ENCODE measurements at places on chromosomes 11 and 22.

DNA sequence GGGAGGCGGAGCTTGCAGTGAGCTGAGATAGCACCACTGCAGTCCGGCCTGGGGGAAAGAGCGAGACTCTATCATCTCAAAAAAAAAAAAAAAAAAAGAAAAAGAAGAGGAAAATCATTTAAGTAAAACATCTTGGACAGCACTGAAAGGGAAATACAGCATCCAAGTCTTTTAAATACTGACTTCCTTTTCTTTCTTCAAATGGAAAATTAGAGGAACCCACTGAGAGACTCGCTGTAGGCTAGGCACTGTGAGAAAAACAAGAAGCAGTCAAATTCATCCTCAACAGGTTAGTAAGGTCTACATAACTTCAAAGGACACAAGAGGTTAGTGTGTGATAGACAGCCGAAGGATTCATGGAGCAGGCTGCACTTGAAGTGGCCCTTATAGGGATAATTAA is 243.7 kb downstream of the BLID start:
- DNase-seq: no peak

GRCh38 chr22:26065847-26066246 is 103.4 kb upstream of the SEZ6L start:
- no peak for DNase-seq

DNA sequence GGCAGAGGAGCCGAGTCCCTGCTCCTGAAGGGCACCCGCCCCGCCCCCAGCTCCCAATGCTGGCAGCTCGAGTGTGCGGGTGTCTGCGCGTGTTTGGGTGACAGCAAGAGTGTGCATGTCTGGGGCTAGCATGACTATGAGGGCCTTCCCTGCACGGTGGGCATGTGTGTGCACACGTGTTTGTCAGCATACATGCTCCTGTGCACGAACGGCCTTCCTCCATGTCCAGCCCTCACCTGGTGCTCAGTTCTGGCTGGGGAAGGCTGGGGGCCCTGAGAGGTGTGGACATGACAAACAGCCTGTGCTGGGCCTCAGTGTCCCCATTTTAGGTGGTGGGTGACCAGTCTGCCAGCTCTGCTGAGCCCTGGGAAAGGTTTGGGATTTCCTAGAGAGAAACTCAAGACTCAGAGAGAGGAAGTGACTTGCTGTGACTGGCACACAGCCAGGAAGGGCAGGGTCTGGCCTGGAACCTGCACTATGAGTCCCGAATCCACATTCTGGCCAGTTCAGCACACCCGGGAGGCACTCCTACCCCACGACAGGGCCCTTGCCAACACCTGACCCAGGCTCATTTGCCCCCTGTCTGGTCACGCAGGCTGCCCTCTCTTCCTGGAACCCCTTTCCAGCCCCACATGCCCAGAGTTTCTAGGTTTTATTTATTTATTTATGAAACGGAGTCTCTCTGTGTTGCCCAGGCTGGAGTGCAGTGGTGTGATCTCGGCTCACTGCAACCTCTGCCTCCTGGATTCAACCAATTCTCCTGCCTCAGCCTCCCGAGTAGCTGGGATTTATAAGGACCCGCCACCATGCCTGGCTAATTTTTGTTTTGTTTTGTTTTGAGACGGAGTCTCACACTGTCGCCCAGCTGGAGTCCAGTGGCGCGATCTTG is 3.3 kb upstream of the SHISA8 start:
- DNase-seq: no peak

GRCh38 chr11:120178561-120179056 is 32.2 kb upstream of the OAF start:
- DNase-seq: no peak

DNA sequence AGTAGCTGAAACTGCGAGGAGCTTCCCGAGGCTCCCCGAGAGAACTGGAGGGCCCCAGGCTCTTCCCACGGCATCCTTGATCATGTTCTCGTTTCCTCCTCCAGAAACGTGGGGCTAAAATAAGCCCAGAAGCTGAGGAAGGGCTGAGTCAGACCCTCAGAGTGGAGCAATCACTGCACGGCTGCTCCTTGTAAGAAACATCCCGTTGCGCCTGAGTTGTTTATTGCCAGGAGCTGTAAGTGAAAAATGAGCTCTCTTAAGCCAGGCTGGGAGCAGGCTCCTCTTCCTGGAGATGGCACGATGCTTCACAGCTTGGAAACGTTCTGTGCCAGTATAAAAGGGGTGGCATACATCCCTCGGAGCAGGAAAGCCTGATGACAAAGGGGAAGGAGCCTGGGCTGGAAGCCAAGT is 47.3 kb upstream of the SYN3 start:
- DNase-seq: no peak

DNA sequence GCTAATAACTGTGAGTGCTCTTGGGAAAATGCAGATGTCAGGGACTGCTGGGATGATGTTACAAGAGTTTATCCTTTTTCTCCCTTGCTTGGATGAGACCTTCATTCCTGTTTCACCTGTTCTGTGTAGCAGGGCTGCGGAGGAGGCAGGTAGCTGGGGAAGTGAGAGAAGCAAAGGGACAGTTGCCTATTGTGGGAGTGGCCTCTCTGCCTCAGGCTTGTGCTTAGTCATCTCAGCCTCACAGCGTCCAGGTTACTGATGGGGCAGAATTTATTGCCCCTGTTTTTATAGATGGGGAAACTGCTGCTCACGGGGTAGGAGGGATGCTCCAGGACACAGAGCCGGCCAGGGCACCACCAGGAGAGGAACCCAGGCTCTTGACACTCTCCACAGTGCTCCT is 1.7 kb downstream of the STX3 start:
- DNase-seq: no peak

DNA sequence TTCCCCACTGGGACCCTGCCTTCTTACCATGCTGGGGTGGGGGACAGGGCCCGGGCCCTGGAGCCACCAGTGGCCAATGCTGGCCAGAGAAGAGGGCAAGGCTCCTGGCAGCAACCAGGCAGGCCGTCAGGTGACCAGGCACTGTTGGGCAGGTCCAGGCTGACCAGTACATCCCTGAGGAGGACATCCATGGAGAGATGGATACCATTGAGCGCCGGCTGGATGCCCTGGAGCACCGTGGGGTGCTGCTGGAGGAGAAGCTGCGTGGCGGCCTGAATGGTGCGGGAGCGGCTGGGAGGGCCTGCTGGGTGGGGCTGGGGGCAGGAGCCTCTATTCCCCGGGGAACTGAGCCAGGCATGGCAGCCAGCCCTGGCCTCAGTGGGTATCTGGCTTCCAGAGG is 21.0 kb downstream of the C22orf23 start:
- DNase-seq: no peak

- no peak for DNase-seq
Measured at GRCh38 chr11:17766590-17766989, 32.0 kb downstream of the KCNC1 start.

GRCh38 chr11:134045799-134046635 is 22.9 kb upstream of the JAM3 start:
- DNase-seq: no peak

- peak; percentile 96 for DNase-seq
Measured at GRCh38 chr11:86592659-86593451, 79.6 kb downstream of the ME3 start.

GRCh38 chr22:19621373-19622060 is 92.8 kb upstream of the SEPTIN5 start:
- no peak for DNase-seq

DNA sequence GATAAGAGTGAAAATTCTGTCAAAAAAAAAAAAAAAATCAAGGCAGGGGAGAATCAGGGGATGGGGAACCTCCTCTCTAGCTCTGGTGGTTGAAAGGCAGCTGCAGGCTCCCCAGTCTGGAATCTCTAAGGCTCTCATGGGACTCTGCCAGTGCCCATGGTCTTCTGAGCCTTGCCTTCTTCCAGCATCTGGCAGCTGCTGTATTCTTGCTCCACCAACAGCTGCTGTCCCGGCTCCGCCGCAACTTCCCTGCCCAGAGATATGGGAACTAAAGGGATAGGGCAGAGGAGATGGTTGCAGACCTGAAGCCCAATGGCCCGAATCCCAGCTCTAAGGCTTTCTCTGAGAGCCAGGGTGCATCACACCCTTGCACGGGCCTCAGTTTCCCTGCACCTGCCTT is 49.5 kb upstream of the PHF21B start:
- DNase-seq: no peak

DNA sequence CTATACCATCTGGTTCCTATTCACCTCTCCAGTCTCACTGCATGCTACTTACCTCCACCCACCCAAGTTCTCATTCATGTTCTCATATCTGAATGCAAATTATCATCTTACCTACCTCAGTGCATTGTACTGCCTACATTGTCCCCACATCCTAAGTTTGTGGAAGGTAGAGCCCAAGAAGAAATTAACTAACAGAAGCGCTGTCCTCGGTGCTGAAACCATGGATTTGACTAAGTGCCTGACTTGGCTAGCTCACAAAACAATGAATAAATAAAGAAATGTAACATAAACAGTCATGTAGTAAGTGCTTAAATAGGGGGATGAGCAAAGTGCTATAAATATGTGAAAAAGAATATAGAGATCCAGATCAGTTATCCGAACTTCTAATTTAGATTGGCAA is 63.2 kb downstream of the GRIA4 start:
- DNase-seq: peak; percentile 36

- DNase-seq: no peak
Measured at GRCh38 chr11:88151709-88152265, 23.5 kb downstream of the RAB38 start.

GRCh38 chr22:39545386-39546365 is 13.1 kb upstream of the RPS19BP1 start:
- DNase-seq: peak; percentile 56

DNA sequence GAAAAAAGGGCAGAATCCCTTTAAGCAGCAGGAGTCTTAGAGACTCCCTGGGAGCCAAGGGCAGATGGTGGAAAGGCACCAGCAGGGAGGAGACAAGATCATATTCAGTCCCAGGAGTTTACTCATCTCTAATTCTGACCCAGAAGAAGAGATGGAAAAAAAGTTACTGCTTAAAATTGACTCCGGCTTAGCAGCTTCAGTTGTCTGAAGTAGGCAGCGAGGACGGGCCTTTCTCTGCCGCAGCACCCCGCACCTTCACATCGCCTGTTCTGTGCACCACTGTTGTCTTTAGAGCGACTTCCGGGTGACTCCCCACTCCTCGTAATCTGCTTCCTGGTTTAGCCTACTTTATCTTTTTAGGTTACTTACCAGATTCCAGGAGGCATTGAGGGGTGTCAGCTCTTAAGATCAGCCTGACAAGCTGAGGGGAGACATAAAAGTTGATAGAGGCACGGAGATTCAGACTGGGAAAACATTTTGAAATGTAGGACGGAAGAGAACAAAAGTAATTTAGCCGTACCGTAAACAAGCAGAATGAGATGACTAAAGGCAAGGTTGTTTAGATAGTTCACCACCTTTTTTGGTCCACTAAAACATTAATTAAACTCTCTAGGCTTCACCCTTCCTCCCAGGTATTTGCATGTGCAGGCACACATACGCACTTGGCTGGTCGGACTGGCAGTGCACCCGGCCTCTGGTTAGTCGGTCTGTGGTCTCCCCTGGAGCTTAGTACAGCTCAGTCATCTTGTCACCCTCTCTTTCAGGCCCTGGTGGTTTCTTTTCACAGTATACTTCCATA is 74.3 kb downstream of the CECR2 start:
- no peak for DNase-seq

GRCh38 chr11:74504100-74504691 is 10.7 kb upstream of the LIPT2 start:
- DNase-seq: no peak

- no peak for DNase-seq
Measured at GRCh38 chr11:67674442-67674871, at the start of gene ALDH3B2. ALDH3B2 (minus strand) TSS chr11:67674623; CDS start chr11:67666935, 7,688 bp downstream.

- DNase-seq: no peak
Measured at GRCh38 chr11:94675813-94676212, 92.3 kb upstream of the AMOTL1 start.

- DNase-seq: no peak
Measured at GRCh38 chr11:6565988-6566703, 37.3 kb downstream of the RRP8 start.

DNA sequence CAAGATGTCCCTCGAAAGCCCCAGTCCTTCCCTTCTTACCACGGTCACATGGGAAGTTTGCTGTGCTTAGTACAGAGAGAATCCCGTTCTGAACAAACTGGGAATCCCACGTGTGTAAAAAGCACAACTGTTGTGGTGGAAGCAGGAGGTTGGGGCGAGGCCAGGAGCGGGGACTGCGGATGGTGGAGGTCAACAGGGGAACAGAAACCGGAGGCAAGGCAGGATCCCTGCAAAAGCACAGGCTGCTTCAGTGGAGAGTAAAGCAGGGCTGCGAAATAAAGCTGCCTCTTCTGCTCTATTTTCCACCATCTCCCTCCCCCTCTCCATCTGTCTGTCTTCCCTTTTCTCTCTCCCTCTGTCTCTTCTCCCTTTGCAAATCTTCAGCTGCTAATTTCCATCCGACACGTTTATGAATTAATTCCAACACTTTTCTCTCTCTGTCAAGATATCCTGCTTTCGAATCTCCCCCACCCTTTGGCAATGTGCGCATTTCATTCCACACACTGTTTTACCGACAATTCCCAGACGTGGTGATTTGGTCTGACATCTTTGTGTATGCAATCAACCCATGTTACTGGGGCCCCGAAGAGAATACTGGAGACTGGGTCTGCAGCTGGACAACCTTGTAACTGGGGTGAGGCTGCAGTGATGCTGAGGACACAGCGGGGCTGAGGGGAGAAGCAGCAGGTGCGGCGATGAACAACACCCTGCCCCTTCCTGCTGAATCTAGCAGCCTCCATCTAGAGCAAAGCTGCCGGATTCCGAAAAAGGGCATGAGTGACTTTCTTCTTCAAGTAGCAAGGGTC is 571.8 kb downstream of the OPCML start:
- no peak for DNase-seq

DNA sequence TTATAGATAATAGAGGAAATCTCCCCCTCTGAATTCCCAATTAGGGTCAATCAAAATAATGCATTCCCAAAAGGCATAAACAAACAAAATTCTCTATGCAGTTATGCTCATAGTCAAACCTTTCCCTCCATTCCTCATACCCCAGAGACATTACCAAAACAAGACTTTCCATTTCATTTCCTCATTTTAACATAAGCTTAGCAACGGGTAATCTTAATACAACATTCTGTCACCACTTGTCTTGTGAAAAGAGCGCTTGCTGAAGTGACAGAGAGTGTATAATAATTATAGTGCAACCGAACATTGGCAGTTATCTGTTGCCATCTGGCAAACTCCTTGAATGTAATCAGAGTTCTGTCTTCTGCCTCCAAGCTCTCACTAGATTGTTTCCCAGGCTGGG is 1.2 kb upstream of the SLN start:
- DNase-seq: no peak

DNA sequence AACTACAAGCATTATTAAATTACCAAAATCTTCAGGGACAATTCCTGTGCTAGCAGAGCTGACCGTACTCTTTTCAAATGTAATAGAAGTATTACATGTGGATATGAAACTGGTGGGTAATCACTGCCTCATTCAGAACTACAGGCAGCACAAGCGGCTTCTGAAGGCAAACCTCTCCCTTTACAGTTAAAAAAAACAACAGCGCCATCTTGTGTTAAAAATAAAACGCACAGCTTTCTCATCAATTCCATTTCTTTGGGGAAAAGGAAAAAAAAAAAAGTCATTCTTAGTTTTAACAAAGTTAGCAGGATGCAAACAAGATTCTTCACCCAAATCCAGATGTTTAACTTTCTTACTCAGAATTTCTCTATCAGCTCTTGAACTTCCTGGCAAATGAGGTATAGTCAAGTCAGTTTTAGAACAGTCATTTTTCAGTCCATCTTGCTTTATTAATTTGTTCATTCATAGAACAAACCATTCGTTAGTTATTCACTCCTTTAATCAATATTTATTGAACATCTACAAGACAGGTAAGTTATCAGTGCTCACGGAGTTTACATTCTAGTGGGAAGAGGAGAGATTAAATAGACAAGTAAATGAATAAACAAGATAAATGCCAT is 331.8 kb upstream of the MPPED2 start:
- no peak for DNase-seq
